Stimulated activated CD8-positive, alpha-beta memory T cell treated with anti-CD3 and anti-CD28 coated beads, Interleukin-12 subunit alpha, Interleukin-12 subunit beta, amount 100 ng/mL, for 1 hour (primary cell): ENCODE measurements at places on chromosomes 5 and 9.

GRCh38 chr5:16889203-16889971 is 46.7 kb downstream of the MYO10 start:
- DNase-seq = no peak

- no peak for DNase-seq
Observed at GRCh38 chr9:112032743-112033142, 136.1 kb downstream of the UGCG start.

GRCh38 chr9:99876190-99876589 is 30.3 kb upstream of the STX17 start:
- no peak for DNase-seq

GRCh38 chr9:4640027-4640426 is 22.1 kb upstream of the PLPP6 start:
- peak; percentile 12 for DNase-seq

DNA sequence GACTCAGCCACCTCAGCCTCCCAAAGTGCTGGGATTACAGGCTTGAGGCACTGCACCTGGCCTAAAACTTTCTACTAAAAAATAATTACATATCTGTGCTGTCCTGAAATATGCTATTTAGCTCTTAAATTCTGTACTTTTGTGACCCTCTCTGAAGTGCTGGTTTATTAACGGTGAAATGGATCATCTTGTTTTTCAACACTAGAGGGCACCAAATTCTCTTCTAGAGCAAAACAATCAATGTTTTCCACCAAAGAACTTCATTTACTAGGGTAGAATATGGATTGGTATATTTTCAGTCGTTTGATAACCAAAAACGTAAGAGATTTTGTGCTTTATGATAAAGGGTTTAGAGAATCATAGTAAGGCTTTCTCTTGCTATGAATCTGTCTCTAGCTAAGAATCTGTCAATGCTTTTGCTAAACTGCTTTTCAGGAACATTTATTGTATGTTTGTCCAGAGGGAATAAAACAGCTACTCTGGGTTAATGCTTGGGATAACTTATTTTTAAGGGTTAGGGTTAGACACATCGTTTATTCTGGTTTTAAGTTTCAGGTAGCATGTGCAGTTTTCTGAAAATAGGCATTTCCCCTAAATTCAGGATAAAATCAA is 63.6 kb downstream of the RNF180 start:
- DNase-seq = no peak

- no peak for DNase-seq
Observed at GRCh38 chr5:135079760-135080159, 45.7 kb upstream of the PITX1 start.

DNA sequence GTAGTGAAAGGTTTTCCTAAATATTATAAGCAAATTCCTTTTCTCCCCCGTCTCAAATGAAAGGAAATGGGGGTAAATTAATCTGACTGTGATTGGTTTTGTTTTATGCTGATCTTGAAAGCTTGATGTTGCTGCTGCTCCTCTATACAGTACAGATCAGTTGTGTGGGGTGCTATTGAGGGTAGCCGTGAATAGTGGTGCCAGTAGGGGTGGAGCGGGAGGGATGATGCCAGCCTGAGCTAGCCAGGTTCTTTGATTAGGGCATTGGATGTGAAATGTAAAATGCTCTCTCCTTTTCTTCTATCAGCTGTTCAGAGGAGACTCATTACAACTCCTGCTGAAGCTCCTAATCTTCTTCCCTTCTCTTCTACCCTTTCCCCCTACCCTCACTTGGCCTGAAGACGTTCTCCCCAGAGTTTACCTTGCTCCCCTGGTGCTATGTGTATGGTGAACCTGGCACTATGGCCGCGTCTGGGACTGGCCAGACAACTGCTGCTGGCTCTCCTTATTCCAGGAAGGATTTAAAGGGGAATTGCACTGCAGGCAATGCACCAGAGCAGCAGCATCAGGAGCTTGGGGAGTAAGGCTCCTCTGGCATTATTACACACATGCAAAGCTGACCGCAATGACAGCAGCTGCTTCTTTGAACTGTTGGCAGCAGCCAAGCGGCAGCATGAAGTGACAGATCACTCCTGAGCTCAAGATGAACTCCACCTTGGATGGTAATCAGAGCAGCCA is 566 bp downstream of the GPR21 start:
- no peak for DNase-seq

DNA sequence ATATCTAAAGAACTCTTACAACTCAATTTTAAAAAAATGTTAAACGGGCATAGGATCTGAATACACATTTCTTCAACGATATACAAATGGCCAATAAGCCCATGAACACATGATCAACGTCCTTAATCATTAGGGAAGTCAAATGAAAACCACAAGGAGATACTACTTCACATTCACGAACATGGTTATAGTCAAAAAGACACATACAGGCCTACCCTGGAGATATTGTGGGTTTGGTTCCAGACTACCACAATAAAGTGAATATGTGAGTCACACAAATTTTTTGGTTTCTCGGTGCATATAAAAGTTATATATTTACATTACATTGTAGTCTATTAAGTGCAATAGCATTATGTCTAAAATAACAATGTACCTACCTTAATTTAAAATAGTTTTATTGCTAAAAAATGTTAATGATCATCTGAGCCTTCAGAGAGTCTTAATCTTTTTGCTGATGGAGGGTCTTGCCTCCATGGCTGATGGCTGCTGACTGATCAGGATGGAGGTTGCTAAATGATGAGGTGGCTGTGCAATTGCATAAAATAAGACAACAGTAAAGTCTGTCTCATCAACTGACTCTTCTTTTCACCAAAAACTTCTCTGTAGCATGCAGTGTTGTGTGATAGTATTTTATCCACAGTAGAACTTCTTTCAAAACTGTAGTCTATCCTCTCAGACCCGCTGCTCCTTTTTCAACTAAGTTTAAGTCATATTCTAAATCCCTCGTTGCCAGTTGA is 15.1 kb downstream of the AK3 start:
- DNase-seq = no peak

GRCh38 chr5:57776035-57776434 is 293.4 kb upstream of the ACTBL2 start:
- DNase-seq = no peak

GRCh38 chr5:95907740-95908706 is 53.6 kb downstream of the ELL2 start:
- DNase-seq = no peak

DNA sequence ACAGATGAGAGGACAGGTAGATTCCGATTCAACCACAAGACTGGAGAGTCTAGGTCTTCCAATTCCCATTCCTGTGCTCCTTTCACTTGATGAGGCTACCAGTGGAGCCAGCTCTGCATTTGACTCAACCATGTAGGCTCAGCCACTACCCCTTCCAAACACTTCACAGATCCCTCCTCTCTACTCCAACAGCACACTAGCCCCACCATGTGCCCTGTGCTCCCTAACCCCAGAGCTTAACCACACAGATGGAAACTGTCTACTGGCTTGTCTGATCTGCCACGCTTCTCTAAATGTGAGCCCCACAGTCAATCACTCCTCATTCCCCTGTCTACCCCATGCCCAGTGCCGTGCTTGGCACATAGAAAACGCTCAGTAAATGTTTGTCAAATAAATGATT is 508.2 kb downstream of the CDK5RAP2 start:
- no peak for DNase-seq

- no peak for DNase-seq
Observed at GRCh38 chr5:440401-441201, 2.4 kb upstream of the EXOC3 start.

DNA sequence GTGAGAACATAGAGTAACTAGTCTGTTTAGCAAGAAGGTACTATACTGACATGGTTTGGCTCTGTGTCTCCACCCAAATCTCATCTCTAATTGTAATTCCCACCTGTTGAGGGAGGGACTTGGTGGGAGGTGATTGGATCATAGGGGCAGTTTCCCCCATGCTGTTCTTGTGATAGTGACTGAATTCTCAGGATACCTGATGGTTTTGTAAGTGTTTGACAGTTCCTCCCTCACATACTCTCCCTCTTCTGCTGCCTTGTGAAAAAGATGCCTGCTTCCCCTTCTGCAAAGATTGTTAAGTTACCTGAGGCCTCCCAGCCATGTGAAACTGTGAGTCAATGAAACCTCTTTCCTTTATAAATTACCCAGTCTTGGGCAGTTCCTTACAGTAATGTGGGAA is 240.4 kb upstream of the ST8SIA4 start:
- no peak for DNase-seq

DNA sequence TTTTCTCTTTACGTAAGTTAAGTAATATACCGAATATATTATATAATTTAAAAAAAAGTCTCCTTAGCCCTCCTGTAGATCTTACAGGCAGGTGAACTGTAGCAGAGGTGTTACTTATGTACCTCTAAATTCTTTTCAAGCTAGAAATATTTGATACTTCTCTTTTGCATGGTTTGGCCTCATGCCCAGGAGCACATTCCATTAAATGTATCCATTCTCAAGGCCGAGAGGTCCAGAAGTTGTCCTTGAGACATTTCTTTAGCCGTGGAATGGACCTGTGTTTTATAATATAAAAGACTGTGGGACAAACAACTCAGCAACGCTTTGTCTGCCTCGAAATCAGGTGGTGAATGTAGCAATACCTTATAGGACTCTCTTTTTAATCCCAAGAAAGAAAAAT is 184.5 kb downstream of the TRIO start:
- no peak for DNase-seq
